Heart right ventricle (tissue), 16 donors: ENCODE measurements at places on chromosomes 4 and X. TPM values are rescaled to one million over a fixed set of nuclear protein-coding genes. Genes with fewer than 3 reads are reported as not detected.
A peak's percentile ranks its signal among the peaks of the same experiment; 100 is the strongest.

- DNase-seq = no peak
These were observed 228.0 kb downstream of the RASL11B start for GRCh38 chr4:53089936-53090729.

- DNase-seq = no peak
These were observed 6.9 kb downstream of the CLCN3 start for GRCh38 chr4:169627307-169627706.

GRCh38 chr4:56613101-56613862 is 67.8 kb downstream of the HOPX start:
- no peak for DNase-seq

GRCh38 chr4:173752610-173753230 is 222.7 kb upstream of the HAND2 start:
- no peak for DNase-seq

GRCh38 chr4:182931691-182932345 is 14.6 kb upstream of the DCTD start:
- no peak for DNase-seq

- DNase-seq = no peak
These were observed 4.2 kb downstream of the CENPVL3 start for GRCh38 chrX:51614353-51615012.

GRCh38 chr4:2570551-2571222 is 34.2 kb downstream of the FAM193A start:
- DNase-seq = peak; percentile 26

- DNase-seq = no peak
These were observed 29.9 kb downstream of the CLRN2 start for GRCh38 chr4:17544831-17545234.

- no peak for DNase-seq
These were observed 46.9 kb downstream of the MTM1 start for GRCh38 chrX:150615356-150615755.

DNA sequence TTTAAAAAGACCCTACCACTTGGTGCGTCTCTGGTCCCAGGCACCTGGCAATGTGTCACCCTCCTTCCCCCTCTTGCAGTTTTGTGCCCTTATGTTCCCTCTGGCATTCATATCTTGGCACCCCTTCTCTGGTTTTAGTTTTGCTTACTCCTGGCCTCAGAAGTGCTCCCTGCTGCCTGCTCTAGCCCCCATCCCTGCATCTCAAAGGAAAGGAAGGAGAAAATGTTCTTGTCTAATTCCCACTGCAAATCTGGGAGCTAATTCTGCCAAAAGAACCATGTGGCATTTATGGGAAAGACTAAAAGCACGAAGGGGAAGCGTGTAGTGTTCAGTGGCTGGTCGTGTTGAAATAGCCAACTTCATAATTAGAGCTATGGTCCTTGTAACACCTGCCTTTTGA is 340.1 kb upstream of the RPS6KA3 start:
- DNase-seq = no peak

GRCh38 chr4:147318586-147318985 is 162.3 kb upstream of the EDNRA start:
- no peak for DNase-seq

- DNase-seq = no peak
These were observed 289.9 kb downstream of the ASMT start for GRCh38 chrX:1904663-1905218.

DNA sequence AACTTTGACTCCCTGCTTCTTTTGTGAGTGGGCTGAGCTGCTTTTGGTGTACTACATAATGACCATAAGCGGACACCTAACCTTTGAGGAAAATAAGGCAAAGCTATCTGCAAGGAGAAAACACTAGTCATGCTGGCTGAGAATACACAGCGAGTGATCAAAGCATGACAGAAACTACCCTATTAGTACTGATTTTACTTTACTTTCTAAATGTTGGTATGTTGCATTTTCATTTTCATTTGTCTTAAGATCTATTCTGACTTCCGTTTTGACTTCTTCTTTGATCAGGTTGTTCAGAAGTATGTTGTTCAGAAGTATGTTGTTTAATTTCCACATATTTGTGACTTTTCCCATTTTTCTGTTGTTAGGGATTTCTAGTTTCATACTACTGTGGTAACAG is 361.1 kb downstream of the TRAM1L1 start:
- no peak for DNase-seq

- no peak for DNase-seq
These were observed 512.3 kb downstream of the FAT4 start for GRCh38 chr4:125826801-125827695.

- DNase-seq = no peak
These were observed 50.4 kb upstream of the KDR start for GRCh38 chr4:55175779-55176231.

- DNase-seq = no peak
These were observed 2016.8 kb upstream of the IGFBP7 start for GRCh38 chr4:59127006-59127405.

DNA sequence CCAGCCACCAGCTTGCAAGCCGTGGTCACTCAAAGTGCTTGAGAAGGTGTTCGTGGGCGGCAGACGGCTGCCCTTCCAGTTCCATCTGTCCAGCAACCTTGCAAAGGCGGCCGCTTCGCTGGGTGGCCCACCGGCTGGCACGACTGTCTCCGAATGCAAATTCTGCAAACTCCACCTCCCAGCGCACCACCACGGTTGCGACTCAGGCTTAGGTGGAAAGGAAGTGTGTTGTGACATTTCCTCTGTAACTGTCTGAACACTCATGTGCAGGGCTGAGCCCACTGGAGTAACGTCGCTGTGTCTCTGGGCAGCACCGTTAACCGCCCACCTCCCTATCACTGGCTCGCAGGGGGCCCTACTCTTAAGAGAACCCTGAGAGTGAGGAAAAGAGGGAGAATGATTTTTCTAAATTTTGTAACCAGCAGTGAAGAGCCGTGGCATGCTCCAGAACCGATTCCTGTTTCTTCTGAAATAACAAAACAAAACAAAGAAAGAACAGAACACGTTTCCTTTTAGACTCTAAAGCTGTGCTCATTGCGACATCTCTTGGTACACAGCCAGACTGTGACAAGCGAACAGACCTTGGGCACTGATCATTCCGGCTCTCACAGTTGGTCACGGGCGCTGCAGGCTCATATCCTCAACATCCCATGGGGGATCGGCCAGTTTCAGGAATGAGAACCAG is at the start of gene P2RY8:
P2RY8 (minus strand) TSS at position 155 of the 685 bp plus-strand sequence. CDS start 70,627 bp downstream, outside the sequence.
- DNase-seq = peak; percentile 37

DNA sequence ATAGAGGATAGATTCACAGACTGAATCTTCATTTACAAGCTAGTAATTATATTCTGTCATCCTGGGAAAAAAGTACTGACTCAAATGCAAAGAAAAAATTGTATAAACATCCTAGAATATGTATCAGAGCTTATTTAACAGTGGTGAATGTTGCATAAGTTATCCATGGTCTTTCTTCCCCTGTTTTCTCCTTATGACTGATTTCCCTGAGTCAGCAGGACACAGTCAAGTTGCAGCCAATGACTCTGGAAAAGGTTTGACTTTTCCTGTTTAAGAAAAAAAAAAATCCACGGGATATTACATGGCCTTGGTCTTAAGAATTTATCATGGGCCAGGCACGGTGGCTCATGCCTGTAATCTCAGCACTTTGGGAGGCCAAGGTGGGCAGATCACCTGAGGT is 36.5 kb downstream of the INPP4B start:
- no peak for DNase-seq

DNA sequence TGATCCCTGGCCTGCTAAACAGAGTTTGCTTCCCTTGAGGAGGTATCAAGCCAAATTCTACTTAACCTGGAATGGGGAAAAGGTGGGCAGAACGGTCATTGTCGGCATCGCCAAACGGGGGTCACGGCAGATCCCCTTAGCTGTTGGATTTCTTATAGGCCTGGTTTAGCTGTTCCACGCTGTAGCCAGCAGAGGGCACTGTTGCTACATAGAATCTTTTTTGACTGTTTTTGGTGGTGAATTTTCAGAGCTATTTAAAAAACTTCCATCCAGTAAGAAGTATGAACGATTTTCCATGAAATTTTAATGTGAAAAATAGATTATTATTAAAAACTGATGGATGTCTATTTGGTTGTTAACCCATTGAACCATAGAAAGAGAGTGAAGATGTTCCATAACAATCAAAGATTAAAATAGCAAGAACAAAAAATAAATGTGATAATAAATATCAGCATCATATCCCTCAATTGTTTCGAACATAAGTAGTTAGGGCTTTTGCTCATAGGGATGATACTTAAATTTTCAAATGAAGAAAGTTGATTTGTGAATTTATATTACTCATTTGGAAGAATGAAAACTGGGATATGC is 56.6 kb downstream of the LINC00632 start:
- peak; percentile 6 for DNase-seq

- no peak for DNase-seq
These were observed 54.4 kb downstream of the KLHL13 start for GRCh38 chrX:118062048-118062789.

- DNase-seq = peak; percentile 52
These were observed 10.4 kb downstream of the L1CAM start for GRCh38 chrX:153875391-153876111.

- no peak for DNase-seq
These were observed 13.6 kb upstream of the ABLIM2 start for GRCh38 chr4:8171984-8172924.

DNA sequence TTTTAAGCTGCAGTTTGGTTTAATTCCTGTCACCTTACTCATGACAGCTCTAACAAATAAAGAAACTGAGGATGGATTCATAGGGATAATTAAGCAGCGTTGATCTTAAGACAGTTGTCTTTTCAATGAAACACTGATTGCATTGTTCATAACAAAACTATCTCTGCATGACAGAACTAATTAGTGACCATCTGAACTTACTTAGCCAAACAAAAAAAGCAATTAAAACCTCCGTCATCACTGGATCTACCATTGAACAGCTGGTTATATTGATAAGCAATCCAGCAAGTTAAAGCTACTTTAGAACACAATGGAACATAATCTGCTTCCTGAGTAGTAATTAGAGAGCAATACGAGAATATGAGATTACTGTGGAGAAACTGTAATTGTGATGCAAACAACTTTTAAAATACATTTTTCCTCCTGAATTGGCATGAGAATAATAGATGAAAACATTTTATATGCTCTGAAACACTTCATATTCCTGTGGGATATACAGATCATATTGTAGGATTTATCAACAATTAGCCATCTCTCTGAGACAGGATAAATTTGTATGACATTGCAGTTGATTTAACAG is 2576.8 kb downstream of the PCDH7 start:
- no peak for DNase-seq

- no peak for DNase-seq
These were observed 320.6 kb downstream of the ARHGAP10 start for GRCh38 chr4:148052448-148052847.

DNA sequence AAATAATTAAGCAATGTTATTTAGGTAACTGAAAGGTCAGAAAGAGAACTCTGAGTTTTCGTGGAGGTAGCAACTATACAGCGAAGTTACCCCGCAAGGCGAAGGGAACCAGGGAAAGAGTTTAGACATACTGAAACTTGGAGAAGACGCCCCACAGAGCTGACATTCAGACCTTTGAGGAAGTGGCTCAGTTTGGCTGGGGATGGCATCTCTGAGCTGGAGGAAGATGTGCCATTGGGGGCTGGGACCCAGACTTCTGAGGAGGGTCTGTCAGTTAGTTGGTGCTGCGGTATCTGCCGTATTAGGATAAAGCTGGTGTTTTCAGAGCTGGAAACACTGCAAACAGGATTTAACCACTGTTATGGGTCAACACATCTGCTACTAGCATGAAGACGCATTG is 156.6 kb downstream of the ANKRD50 start:
- no peak for DNase-seq

- no peak for DNase-seq
These were observed 586.2 kb upstream of the DIAPH2 start for GRCh38 chrX:96098471-96098870.

DNA sequence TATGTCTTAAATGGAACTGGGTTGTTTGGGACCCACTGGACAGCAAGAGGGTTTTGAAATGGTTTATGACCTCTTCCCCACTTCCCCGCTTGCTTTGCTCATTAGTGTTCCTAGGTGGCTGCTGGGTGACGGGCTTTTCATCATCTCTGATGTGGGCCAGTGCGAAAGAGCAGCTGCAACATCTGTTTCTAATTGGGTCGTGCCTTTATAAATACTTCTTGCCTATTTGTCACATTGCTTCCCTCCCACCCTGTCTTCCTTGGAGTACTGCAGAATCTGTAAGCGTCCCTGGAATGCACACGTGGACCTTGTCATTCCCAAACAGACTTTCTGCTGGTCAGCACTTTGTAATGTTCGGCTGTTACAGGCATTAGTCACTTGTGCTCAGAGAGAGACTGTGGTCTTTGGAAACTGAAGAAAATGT is 35.2 kb downstream of the SEPTIN11 start:
- DNase-seq = peak; percentile 66

DNA sequence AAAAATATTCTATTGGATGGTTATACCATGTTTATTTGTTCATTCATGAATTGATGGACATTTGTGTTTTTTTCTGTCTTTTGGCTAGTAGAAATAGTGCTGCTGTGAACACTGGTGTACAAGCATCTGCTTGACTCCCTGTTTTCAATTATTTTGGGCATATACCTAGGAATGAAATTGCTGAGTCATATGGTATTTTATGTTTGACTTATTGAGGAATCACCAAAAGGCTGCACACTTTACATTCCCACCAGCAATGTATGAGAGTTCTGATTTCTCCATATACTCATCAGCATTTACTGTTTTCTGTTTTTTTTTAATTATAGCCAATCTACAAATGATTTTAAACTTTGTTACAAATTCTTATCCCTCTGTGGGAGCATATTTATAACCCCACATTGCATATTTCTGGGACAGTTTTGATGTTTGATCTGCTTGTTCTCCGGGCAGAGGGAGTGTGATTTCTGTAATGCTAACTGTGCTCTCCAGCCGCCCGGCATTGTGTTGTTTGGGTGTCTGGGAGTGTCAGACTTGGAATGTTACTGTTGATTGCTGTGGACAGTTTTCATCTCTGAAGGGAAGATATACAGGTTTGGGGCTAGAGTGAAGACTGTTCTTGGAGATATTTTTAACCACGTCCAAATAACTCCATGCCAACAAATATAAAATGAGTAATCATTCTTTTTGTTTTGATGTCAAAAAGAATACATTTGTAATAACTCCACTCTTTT is 60.5 kb upstream of the PGRMC2 start:
- DNase-seq = no peak

GRCh38 chr4:73045879-73046278 is 23.6 kb downstream of the COX18 start:
- DNase-seq = no peak

GRCh38 chrX:29257521-29257920 is 670.3 kb downstream of the IL1RAPL1 start:
- no peak for DNase-seq

GRCh38 chr4:115310641-115311040 is 197.2 kb upstream of the NDST4 start:
- no peak for DNase-seq

The MAGEC3 gene
- polyA plus RNA-seq = not detected

The CITED1 gene
- not detected for polyA plus RNA-seq

The TSPAN5 gene
- 0.88 TPM for polyA plus RNA-seq

The MAOA gene
- 25.7 TPM for polyA plus RNA-seq

The ZCCHC4 gene
- 3.8 TPM for polyA plus RNA-seq

The ASIC5 gene
- not detected for polyA plus RNA-seq

The RRH gene
- polyA plus RNA-seq = 0.03 TPM

The HEPH gene
- polyA plus RNA-seq = 3.8 TPM

The SPANXD gene
- not detected for polyA plus RNA-seq

The RAB40AL gene
- 0.07 TPM for polyA plus RNA-seq

The STS gene
- 1.2 TPM for polyA plus RNA-seq

The IKBKG gene
- 27.0 TPM for polyA plus RNA-seq

The DACH2 gene
- polyA plus RNA-seq = not detected
